Urothelium cell line (cell line): ENCODE measurements at places on chromosomes 11 and 22.

DNA sequence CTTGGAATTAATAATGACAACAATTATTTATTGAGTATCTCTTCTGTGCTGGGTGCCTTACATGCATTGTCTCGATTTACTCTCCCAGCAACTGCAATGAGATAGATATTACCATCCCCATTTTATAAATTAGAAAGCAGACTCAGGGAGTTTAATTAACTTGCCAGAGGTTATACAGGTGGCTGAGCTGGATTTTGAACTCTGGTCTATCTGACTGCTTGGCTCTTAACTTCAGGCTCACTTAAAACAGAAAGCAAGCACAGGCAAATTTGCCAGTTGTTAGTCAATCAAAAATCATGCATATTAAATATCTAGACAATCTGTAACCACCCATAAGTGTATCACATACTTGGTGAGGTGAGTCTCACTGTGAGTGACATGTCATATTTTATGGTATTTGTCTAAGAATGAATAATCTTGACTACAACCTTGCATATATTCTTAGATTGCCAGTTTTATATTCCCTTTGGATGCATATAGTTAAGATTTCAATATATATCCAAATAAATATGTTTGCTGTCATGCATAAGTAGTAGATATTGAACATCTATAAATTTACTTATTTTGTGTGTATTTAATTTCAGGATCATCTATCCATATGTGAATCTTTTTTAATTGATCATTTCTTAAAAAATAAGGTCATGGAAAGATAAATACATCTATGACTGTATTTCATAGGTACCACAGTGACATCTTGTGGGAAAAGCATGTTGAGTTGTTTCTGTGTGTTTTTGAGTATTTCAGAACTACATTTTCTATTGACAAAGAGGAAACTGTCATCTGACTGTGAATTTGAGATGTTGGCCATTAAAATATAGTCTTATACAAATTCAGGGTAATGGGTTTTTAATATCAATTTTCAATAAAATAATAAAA, 112.0 kb upstream of the ARHGAP42 start:
- DNase-seq: no peak

GRCh38 chr11:78972590-78972989, 397.9 kb upstream of the NARS2 start:
- no peak for DNase-seq

DNA sequence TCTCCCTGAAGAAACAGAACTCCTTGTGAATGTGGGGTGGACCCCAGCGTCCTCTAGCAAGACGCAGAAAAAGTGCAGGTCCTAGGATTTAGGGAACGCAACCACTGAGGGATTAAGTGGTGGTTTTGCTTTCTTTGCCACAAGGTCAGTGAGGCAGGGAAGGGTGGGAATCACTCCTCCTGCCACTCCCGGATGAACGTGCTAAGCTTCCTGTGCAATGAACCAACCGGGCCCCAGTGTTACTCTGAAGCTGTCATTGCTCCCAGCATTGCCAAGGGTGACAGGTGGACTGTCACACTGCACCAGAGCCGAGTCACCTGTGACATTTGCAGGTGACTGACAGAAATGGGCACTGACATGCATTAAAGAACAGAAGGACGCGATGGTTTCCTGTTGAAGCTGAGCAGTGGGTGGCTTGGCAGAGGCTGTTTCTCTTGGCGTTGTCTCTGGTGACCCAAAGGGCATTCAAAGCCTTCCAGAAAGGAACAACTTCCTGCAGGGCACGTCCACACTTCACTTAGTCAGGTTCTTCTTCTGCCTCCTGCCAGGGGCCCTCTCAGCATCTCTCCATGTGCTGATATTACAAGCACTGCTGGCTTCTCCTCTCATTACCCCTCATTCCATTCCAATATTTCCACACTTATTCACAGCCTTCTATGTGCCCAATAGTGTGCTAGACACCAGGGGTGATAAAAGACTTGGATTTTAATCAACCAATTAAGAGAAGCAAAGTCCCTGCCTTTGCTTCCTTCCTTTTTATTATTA, 9.7 kb downstream of the KIRREL3 start:
- DNase-seq: no peak

- no peak for DNase-seq
Observed at GRCh38 chr11:28963187-28963586, 855.0 kb downstream of the METTL15 start.

DNA sequence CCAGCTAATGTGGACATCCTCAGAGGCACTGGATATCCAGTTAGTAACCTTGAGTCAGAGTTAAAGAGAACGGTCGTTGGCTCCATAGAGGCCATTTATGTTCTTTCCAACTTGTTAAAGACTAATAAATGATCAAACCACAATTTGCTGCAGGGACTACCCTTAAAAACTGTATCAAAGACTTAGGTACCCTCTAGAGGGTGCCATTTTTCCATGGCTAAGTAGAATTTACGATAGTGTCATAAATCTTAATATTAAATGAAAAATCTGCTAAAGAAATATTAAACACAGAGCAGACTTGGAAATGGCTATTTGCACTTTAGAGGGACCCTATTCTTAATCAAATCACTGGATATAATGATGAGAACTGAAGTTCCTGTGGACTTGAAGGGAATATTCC, 685.2 kb upstream of the CHORDC1 start:
- DNase-seq: no peak

DNA sequence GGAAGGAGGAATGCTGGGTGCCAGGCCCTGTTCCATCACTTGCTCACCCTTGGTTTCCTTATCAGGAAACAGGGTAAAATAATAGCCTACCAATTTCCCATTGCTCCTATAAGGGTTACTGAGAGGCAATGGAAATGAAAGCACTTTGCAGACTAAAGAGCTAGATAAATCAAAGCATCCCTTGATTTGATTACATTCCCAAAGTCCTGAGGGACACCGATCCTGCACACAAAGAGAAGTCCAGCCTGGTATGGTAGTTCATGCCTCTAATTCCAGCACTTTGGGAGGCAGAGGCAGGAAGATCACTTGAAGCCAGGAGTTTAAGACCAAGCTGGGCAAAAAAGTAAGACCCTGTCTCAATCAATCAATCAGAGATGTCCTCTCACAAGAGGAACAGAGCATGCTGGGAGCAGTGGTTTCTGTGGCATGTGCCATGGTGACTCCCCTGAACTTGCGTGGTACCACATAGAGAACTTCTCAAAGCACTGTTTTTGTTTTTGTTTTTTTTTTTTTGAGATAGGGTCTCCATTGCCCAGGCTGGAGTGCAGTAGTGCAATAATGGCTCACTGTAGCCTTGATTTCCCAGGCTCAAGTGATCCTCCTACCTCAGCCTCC, 10.7 kb downstream of the TBC1D10A start:
- no peak for DNase-seq

DNA sequence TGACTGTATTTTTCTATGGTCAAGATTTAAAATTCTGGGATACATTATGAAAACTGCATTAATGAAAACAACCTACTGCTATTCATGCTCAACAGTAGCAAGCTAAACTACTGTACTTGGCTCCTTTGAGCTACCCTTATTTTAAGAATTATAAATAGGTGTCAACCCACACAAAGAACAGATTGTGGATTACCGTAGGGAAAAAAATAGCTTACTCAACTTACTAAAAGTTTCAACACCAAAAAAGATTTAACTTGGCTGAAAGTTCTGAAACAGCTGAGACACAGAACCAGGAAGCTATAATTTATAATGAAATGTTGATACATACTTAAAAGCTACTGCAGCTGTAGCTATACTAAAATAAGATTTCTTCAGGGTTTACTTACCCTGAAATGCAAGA, 10.1 kb downstream of the LIN7C start:
- DNase-seq: no peak

DNA sequence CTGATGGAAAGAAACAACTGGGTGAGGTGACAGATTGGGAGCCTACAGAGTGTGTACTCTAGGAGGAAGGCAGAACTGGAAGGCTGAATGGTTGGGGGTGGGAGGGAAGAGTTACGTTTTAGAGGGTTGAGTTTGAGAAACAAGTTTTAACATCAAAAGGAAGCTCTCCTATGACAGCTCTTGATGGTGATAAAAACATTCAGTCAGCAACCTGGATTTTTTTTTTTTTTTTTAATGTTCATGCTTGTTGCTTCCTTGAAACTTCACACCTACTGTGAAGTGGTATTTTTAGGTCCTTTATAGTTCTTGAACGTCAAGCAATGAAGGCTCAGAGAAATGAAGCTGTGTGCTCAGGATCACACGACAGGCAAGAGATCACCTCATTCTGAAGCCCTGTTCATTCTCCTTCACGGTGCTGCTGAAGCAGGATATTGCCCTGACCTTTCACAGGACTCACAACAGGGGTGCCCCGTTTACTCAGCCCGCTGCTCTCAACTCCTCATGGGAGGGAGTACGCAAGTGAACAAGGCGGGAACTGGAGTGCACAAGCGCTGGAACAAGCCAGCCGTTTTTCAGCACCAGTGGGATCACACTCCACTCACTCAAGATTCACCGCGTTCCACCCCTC, 1.6 kb upstream of the TMEM109 start:
- no peak for DNase-seq

DNA sequence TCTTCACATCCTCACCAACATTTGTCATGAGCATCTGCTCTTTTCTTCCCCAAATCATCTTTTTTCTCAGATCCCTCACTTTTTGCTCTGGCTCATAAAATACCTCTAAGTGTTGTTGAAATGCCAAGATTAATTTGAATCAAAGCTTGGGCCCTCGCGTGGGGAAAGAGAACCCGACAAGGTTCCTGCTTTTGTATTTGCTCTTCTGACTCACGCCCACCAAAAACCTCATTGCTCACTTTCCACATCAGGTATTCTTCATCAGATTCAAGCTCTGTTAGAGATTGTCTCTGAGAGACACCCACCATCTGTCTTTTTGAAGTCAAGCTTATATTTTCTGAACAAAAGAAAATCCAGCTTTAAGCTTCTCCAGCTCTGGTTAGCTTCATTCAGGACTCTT, 52.9 kb upstream of the FBXO3 start:
- no peak for DNase-seq

DNA sequence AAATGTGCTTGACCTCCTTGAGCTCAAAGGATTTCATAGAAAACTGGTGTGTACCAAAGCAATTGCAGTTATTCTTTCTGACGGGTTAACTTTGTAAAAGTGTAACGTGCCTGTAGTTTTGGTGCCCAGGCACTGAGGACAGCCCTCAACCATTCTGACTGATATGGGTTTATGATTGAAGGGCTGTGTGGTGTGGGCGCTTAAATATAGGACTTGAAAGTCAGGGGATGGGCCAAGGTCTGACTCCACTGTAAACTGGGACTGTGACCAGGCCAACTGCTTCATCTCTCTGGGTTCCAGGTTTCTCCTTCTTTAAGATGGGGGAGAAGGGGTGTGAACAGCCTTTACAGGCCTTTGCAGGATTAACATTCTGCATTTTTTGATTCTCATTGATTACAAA, 191.1 kb upstream of the ARHGAP20 start:
- DNase-seq: no peak

DNA sequence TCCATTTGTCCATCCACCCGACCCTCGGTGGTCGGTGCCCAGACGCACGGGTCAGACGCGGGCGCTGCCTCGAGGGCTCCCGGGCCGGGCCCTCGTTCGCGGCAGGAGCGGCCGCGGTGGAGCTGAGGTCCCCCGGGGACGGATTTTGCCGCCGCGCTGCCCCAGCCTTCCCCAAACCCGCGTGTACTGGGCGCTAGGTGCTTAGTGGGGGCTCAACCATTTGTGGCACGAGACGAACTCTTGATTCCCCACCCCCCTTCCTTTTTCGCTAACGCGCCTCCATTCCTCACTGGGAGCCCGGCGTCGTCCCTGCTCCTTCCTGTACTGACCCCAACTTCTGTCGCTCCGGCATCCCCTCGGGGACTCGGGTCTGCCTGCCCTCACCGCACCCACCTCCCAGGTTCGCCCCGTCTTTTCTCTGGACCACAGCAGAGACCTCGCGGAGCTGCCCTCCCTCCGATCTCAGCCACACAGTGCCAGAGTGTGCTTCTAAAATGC, 789 bp upstream of the CBX7 start:
- no peak for DNase-seq

DNA sequence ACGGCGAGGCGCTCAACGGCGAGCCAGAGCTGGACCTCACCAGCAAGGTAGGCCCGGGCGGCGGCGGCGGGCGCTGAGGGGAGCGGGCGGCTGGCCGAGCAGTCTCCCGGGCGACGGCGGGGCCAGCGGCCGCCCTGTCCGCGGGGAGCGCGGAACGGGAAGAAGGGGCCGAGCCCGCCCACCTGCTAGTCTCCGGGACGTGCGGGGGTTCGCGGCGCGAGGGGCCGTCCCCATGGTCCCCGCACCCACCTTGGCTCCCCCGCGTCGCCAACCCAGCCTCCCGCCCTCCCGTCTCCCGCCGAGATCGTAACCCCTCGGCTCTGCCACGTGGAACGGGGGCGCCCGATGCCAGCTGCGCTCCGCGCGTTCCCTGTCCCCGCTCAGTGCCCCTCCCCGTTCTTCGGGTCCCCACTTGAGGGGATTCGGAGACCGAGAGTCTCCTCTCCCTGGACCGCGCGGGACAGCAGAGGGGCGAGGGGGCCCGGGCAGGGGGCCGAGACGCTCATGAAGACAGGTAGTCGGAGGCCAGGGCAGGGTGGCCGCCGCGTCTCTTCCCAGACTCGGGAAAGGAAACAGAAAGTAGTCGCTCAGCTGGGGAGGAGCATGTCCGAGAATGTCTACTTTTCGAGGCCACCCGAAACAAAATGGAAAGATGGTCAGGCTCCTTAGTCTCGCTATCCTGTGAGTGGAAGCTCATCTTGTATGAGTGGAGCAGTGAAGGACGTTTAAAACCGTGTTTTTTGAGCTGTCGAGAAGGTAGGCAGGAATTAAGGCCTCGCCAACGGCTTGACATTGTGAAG, 557 bp downstream of the GTPBP1 start:
- peak; percentile 40 for DNase-seq

GRCh38 chr11:112534208-112534607, 273.5 kb upstream of the PLET1 start:
- no peak for DNase-seq

DNA sequence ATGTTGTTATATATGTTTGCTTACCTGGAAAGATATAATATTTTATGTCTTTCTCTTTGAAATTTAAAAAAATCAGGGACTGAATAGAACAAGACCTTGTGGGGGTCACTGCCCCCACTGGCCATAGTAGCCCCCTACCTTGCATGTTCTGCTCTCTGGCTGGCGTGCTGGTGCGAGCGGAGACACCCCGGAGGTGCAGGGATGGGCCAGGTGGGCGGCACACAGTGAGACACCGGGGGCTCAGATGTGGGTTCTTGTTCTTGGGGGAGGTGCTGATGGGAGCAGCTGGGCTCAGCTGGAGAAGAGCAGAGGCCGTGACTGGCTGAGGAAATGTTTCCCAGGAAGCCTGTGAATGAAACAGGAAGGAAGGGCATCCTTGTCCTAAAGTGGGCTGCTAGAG, 20.2 kb downstream of the GAB4 start:
- DNase-seq: no peak

GRCh38 chr22:19750507-19751490, 9.8 kb upstream of the TBX1 start:
- peak; percentile 83 for DNase-seq
